ENCODE measurements at places on chromosomes 11 and 22. TPM values are rescaled to one million over a fixed set of nuclear protein-coding genes. Genes with fewer than 3 reads are reported as not detected.

- DNase-seq = no peak
Measured at GRCh38 chr11:81444297-81444696, 1289.4 kb downstream of the FAM181B start.

DNA sequence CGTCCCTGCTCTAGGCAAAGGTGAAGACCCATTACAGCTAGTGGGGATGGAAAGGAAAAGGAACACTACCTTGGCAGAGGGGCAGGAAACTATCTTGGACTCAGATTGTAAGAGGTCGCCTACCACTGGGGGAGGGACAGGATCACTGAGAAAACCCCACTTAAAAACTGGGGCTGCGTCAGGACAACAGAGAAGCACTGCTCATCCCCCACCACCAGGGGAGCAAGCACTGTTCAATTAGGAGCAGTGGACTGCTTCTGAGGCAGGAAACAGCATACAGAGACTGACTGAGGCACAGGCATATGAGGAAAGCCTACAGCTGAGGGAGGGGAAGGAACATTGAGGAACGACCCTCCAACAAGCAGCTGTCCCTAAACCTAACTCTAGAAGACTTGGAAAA, 20.8 kb upstream of the DLAT start:
- peak; percentile 30 for DNase-seq

GRCh38 chr11:86202013-86202336, 42.6 kb upstream of the EED start:
- DNase-seq = no peak

DNA sequence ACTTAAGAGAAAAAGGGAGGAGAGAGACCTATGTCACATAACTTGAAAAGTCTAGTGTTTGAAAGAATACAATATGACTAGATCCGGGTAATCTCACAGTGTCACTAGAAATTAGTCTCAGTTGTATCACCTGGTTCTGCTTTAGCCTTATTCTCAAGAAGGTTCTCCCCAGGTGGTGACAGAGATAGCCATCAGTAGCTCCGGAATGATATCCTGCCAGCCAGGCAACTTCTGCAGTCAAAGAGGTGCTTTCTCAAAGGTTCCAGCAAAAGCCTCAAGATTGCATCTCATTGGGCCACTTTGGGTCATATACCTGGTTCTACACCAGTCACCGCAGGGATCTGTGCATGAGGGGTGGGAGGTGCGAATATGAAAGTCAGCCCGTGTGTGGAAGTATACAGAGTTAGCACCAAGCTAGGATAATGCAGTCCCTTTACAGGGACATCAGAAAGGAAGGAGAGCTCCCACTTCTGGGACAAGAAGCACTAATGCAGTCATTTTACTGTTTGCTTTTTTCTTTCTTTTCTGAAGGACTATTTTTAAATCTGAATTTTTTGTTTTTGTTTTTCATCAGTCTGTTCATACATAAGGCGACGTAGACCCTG, 61.1 kb downstream of the CYB5R2 start:
- DNase-seq = no peak

DNA sequence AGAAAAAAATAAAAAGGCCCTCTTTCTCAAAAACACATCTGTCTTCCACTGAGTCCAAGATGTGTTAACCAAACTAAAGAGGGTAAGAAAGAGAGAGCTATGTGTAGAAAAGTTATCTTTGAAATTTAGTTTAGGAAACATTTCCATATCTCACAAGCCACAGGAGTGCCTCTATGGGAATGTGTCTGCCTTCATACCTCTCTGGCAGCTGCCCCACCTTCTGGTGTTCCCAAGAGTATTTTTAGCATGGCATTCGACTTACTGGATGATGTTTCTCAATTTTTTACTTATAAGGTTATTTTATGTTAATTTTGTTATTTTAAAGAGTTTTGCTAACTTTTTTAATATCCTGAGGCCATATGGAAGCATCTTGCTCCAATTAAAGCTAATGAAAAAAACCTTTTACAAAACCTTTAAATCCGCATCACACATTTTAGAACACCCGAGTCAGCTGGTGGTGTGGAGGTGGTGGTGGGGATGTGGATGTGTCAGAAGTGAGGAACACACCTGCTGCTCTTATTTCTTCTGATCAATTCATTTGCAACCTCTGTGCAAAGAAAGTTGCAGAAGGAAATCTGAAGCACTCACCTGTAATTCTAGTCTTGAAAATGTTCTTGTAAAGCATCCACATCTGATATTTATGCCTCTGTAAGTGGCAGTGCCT, 112.2 kb downstream of the NCAM1 start:
- no peak for DNase-seq

DNA sequence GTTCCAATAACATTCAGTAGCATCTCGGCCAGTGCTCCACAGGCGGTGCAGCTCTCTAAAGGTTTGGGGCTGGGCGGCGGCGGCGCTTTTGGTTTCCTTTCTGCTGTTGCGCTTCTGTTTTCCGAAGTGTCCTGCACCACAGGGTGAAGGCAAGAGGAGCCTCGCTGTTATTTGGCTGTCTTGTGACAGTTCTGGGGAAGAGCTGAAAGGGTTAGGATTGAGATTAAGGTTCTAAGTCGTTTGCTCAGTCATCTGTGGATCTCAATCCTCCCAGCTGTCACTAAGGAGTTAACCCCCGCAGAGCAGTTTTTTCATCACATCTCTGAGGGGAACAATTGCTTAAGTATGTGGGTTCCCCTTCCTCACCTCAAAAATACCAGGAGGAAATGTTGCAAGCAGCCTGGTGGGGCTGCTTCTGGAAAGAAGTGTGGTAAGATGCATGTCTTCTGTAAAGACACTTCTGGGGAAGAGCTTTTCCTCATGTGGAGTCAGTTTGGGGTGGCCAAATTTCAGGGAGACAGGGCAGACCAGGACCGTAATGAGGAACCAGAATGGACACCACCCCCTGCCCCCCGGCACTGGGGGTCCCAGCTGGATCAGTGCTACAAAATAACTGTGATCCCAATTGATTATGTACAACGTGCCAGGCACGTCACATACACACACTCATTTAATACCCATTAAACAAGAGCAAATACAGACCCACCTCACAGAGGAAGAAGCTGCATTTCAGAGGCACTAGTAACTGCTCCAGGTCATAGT, 14.2 kb downstream of the TMEM121B start:
- no peak for DNase-seq

GRCh38 chr11:64593156-64594105, 2.4 kb downstream of the SLC22A12 start:
- no peak for DNase-seq

DNA sequence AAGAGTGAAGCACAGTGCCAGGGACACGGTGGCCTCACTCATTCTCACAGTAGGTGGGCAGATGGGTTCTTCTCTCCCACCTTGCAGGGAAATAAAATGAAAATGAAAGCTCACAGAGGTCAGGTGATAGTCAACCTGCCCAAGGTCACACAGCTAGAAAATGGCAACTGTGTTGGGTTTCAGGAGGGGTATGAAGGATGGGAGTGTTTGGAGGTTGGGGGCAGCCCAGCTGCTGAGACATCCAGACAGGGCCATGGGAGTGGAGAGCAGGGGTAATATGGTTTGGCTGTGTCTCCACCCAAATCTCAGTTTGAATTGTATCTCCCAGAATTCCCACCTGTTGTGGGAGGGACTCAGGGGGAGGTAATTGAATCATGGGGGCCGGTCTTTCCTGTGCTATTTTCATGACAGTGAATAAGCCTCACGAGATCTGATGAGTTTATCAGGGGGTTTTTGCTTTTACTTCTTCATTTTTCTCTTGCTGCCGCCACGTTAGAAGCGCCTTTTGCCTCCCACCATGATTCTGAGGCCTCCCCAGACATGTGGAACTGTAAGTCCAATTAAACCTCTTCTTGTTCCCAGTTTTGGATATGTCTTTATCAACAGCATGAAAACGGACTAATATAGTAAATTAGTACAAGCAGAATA, 247.0 kb downstream of the TENM4 start:
- DNase-seq = no peak

GRCh38 chr11:39777035-39777434, 1682.4 kb downstream of the LRRC4C start:
- DNase-seq = no peak

GRCh38 chr11:1478544-1478943, 8.0 kb downstream of the MOB2 start:
- no peak for DNase-seq

DNA sequence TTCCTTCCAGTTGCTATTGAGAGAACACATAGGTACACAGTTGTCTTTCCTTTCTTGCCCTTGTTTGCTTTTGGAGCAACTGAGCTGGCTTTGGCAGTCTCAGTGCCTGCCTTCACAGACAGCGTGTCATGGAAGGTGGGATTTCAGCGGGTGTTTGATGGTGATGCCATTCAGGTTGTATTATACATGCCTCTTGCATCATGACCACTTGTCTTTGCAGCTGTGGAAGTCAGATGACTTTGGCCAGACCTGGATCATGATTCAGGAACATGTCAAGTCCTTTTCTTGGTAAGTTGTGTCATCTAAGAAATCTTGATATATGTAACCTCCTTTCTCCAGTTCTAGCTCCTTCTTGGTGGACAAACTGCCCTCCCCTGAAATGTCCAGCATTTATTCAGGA, 37.1 kb upstream of the SORL1-AS1 start:
- DNase-seq = no peak

- DNase-seq = peak; percentile 79
Measured at GRCh38 chr22:25057013-25057881, 104.7 kb downstream of the KIAA1671 start.

The CD59 gene
- 170 TPM for total RNA-seq

The POTEH gene
- total RNA-seq = not detected

The OPCML gene
- total RNA-seq = not detected

The NELL1 gene
- total RNA-seq = not detected

All from PC-3 (cell line).